ENCODE measurements at places on chromosomes 2 and 18.

DNA sequence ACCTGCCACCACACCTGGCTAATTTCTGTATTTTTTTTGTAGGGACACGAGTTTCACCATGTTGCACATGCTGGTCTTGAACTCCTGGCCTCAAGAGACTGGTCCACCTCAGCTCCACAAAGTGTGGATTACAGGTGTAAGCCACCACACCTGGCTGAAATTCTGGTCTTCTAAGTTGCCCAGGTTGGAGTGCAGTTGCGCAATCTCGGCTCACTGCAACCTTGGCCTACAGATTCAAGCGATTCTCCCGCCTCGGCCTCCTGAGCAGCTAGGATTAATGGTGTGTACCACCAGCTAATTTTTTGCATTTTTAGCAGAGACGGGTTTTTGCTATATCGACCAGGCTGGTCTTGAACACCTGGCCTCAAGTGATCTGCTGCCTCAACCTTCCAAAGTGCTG, 5.6 kb downstream of the POLR2D start:
- no peak for DNase-seq

DNA sequence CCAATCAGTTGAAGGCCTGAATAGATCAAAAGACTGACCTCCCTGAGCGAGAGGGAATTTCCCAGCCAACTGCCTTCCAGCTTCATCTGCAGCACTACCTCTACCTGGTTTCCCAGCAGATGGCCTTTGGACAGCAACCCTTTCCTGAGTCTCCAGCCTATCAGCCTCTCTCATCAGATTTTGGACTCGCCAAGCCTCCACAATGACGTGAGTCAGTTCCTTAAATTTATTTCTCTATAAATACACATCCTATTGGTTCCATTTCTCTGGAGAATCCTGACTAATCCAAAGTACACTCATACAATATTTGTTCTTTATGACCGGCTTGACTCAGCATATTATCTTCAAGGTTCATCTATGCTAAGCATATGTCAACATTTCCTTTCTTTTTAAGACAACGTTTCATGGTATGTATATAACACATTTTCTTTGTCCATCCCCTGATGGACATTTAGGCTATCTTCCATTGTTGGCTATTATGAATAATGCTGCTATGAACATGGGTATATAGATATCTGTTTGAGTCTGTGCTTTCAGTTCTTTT, 294.6 kb downstream of the LRATD1 start:
- DNase-seq = no peak

DNA sequence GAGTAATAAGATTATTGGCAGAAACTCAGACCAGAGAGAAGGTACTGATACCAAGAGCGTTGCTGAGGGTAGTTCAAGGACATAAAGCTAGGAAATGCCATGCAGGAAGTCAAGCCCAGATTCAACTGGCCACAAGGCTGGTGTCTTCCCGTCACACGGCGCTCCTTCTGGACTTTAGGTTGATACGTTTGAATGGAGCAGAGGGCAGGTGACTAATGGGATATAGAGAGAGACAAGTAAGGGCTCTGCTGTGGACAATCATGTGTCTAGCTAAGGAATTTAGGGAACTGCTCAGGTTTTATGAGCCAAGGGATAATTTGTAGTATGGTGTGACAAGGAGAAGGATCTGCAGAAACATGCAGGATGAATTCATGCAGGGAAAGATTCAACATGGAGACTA, 83.9 kb upstream of the MC2R start:
- no peak for DNase-seq

DNA sequence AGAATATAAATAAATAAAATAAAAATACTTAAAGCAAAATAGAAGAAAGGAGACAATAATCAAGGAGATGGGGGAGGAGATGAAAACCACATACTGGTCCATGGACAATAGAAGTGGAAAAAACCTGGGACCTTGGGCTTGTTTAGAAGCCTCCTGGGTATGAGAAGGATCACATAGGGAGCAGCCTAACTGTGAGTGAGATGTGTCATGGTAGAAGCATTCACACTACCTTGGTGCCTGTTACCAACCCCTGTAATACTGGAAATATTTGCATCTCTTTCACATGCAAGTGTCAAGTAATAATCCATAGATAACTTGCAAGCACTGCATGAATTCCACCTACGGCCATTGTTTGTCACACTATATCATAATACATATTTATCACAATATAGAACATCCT, 23.2 kb upstream of the RNF103 start:
- no peak for DNase-seq

DNA sequence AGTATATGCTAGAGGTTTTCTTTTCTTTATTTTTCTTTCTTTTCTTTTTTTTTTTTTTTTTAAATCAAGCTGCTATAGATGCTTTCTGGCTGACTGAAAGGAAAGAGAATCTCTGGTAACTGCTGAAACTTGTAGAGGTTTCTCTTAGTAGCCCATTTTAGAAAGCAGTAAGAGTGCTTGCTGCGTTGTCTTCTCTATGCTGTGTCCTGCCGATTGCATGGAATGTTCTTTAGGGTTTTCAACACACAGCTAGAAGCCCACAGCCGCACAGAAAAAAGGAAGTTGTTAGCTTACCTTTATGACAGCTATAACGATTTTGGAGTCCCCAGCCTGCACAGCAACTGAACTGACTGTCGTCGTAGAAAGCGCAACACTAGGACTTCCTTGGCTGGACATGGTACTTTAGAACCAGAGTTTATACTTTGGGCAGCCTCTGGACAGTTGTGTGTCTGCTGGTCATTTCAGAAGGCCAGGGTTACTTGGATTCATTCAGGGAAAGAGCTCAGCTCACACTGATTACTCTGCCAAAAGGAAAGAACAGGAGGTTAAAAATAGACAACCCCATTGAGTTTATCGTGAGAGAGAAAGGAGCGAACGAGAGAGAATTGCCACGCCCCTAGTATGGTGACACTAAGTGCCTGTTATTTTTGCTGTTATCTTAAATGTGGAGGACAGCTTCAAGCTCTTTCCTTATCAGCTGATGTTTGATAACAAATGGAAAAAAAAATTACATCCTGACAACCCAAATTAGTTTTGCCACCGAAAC, at the start of gene CCDC141:
Gene CCDC141, minus strand, starts transcription at position 592 of the 766 bp plus-strand sequence. Its CDS starts 196 bp downstream, at position 396.
- DNase-seq = no peak

DNA sequence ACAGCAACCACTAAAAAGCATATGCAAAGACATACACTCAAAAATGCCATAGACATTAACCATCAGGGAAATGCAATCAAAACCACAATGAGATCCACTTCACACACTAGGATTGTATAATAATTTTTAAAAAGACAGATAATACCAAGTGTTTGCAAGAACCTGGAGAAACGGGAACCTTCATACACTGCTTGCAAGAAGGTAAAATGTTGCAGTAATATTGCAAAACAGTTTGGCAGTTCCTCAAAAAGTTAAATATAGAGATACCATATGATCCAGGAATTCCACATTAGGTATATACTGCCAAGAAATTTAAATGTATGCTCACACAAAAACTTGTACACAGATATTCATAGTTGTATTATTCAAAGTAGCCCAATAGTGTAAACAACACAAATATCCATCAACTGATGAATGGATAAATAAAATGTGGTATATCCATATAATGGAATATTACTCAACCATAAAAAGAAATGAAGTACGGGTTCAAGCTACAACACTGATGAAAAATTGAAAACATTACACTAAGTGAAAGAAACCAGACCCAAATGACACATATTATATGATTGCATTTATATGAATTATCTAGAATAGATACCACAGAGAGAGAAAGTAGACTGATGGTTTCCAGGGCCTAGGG, 14.7 kb upstream of the CHMP3 start:
- DNase-seq = no peak

- DNase-seq = no peak
Measured at GRCh38 chr18:22060361-22060760, 109.0 kb upstream of the GATA6 start.

DNA sequence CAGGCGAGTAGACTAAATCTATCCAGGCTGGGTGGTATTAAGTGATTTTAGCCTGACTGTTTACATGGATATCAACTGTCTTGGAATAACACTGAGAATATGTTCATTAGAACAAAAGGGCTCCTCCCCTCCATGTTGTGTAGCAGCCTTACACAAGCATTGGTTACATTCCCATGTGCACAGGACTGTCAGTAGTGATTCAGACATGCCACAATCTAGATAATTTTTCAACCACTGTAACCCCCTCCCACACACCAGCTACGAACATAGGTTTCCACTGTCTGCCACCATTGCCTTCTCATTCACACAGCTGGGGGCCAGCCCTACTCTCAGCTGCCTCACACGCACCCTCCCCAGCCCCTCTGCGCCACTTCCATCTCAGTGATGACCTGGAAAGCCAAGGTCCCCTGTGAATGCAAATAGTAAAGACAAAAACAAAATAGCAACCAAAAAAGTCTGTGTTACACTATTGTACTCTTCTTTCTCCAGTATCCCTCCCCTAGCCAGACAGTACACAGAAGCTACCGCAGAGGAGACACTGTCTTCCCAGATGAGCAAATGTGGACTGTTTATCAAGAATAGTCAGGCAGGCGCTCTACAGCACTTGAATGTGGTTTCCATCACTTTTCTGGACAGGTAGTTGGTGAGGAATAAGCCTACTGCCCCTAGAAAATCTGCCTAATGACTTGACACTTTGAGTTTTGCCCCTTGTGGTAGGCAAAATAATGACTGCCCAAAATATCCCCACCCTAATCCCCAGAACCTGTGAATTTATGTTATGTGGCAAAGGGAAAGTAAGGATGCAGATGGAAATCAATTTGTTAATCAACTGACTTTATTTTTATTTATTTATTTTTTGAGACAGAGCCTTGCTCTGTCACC, 27.9 kb upstream of the TYMS start:
- DNase-seq = no peak

GRCh38 chr2:47269316-47270232, 114.5 kb upstream of the STPG4 start:
- DNase-seq = no peak

GRCh38 chr2:226797989-226798421, 1.6 kb downstream of the IRS1 start:
- DNase-seq = no peak

DNA sequence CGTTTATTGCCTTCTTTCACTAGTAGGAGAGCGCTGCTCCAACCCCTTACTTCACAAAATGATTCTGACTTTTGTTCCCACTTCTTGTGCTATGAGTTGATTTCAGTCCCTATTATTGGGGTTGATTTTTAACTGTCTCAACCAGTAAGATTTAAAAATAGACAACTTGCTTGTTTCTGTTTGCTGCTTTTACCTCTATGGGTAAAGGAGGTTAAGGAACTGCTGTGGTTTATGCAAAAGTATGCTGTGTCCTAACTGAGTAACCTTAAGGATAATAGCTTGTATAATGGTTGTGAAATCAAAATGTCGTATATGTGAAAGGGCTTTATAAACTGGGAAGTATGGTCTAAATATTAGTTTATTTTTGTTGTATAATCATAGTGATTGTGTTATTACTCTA, 22.6 kb downstream of the ALMS1 start:
- no peak for DNase-seq

DNA sequence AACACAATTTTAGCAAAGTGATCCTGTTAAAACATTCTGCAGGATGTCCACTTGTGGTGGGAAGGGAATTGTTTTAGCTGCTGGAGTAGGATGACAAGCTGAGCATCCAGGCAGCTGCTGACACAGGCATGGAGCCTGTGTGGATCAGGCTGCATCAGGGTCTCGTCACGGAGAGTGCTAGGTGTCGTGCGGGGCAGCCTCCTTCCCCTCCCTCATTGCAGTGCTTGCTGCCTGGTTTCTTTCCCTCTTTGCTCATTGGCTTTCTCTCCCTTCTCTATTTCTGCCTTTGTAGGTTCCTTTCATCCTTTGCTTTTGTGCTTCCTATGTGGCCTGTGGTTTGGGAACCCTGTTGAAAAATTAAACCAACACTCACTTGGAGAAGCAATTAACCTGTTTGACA, 172.9 kb downstream of the TPGS2 start:
- no peak for DNase-seq

DNA sequence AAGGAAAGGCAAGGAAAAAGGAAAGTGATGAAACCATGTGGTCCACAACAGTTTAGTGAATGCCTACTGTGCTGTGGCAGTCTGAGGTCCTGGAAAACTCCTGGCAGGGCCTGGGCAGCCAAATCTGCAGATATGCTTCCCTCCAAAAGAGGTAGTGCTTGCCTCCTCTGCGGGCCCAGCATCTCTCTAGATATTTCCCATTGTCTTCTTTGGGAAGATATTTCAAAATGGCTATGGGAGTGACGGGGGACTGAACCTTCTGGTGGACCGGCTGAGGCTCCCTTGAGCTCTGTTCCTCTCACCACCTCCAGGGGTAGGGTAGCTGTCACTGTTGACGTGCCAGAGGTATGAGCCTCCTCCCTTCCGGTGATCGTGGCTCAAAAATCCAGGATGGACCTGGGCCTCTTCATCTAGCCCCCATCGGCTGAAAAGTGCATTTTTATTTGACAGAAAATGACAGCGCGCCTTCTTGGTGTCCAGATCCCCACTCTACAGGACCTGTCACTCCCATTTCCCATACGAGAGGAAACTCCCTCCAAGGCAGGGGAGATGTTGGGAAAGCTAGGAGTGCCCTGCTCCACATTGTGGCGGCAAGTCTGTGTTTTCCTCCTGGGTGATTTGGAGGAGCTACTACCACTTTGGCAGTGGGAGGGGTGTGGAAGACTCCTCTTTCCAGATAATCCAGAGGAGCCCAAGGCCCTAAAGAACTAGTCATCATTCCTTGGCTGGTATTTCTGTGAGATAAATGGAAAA, 9.4 kb upstream of the PAX3 start:
- DNase-seq = no peak

GRCh38 chr2:240333985-240334384, 101.5 kb upstream of the GPC1 start:
- DNase-seq = no peak

GRCh38 chr2:223095207-223095606, 43.2 kb downstream of the KCNE4 start:
- no peak for DNase-seq

DNA sequence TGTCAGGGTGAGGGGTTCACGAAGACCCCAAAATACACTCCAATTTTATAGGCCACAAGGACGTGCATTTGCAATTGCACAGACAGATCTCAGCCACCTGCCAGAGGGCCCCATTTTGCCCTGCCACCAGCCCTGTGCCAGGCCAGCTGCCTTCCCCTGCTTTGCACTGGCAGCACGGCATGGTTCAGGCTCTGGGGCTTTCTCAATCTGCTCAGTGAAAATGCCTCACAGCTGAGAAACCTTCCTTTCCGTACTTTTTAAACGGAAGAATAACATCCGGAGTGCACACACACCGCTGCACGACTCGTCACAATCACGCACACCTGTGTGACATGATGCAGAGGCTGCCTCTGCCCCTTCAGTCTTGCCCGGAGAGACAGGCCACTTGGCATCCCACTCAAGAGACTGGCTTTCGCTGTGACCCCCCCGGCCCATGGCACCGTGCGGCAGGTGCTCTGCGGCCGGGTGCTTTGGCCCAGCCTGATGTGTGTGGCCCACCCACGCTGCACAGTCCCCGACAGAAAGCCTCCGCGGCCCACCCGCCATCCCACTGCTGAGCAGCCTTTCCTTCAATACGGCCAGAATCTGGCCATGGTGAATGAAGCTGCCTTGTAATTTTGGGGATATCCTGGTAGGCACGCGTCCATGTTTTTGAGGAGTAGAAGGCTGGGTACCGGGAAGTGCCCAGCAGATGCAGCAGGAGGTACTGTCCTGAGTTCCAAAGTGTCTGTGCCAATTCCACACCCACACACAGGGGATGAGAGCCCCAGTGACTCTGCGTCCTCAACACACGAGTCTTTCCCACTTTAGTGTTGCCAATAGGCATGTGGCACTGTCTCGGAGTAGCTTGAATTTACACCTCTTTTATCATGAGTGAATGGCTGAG, 88.8 kb downstream of the USP40 start:
- no peak for DNase-seq

GRCh38 chr2:221397187-221397586, 174.9 kb downstream of the EPHA4 start:
- DNase-seq = no peak

GRCh38 chr2:192500550-192501200, 305.9 kb upstream of the TMEFF2 start:
- DNase-seq = no peak

Measured in stimulated activated CD8-positive, alpha-beta memory T cell treated with anti-CD3 and anti-CD28 coated beads, Interleukin-15, amount 100 ng/mL, for 24 hours (primary cell).